ENCODE measurements at places on chromosomes 6 and 20.
A peak's percentile ranks its signal among the peaks of the same experiment; 100 is the strongest.

DNA sequence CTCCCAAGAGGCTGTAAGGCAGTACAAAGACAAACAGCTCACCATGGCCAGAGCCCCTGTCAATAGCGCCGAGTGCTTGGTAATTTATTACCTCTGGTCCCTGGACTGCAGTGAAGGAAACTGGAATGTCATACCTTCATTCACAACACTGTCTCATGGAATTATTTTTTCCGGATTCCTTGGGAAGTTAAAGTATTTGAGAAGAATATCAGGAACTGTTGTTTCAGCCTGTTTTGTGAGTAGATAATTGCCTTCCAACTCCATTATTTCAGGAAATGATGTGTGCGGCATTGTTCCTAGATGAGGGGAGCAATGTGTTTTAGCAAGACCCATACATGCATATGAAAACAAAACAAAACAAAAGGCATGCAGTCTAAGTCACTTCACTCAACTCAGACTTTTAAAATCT is 64.0 kb downstream of the BLOC1S5 start:
- no peak for DNase-seq

DNA sequence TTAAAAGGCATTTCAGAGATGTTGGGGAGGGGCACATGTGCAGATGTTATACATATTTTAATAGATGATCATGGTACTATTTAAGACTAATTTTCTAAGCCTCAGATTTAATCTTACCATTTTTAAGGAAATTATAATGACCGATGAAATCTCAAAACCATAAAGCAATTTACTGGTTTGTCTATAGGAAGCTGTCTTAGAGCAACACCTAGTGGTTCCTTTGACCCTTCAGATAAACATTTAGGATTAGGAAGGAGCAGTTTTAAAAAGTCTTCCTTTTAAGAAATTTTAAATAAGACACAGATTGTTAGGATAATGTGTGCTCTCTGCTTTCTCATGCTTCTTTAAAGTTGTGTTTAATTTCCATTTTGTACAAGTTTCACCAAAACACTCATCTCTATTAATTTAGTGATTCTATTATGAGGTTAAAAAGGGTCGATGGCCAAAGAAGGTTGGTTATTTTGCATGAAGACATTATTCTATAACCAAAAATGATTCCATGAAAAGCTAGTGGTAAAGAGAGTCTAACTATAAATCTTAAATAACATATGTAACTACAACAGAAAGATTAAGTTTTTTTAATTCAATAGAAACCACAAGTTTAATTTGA is 376.4 kb downstream of the HACE1 start:
- peak; percentile 2 for DNase-seq

DNA sequence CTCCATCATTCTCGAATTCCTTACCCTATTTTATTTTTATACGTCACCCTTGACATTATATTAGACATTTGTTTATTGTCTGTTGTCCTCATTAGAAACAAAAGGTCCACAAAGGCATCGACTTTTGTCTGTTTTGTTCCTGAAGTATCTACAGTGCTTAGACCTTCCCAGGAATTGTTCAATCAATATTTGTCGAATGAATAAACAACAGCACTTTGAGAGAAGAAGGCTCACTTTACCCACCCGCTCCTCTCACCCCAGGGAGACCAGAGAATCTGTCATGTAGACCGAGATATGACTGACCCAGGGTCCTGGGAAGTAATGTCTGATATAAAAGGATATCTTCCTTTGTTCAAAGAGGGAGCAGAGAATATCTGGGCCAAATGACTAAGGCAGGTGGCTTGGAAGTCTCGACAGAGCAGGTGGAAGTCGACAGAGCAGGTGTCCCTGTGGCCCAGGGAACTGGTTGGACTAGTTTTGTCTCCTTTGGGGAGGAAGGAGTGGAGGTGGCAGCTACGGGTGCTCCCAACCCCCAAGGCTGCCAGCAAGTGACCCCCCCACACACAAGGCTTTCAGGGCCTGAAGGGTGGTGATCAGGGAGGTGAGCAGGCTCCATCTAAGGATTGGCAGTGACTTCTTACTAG is 14.8 kb upstream of the CHMP4B start:
- DNase-seq: no peak

DNA sequence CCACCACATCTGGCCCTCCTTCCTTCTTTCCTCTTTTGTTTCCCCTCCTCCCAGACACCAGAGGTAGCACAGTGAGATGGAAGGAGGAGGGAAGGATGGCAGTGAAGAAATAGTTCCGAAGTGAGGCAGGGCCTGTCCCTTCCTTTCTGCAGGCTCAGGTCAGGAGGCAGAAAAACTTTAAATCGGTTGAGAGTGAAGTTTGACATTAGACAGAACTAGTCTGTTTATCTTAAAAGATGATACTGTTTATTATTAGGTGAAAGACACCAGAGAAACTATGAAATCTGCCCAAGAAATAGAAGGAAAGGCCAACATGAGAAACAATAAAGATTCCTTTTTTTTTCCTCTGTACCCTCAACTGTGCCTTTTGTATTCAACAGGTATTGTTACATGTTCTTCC is 670.3 kb downstream of the UTRN start:
- DNase-seq: no peak

DNA sequence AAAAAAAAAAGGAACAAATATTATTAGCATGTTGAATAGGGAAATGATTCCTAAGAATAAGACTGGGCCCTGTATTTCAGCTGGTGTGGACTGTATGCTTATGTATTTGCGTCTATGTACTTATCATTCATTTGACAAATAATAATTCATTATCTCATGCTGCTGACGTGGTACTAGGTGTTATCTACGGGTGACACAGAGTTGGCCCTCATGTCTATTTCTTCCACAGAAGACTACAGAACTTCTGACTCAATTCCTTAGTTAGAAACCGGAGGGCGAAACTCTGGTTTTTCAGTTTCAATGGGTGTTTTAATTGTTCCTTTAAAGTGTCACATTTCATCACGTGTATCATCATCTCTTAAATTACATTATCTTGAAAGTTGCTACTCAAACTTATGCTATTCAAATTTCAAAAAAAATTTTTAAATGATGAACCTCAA is 305.9 kb downstream of the CLIC5 start:
- DNase-seq: no peak

DNA sequence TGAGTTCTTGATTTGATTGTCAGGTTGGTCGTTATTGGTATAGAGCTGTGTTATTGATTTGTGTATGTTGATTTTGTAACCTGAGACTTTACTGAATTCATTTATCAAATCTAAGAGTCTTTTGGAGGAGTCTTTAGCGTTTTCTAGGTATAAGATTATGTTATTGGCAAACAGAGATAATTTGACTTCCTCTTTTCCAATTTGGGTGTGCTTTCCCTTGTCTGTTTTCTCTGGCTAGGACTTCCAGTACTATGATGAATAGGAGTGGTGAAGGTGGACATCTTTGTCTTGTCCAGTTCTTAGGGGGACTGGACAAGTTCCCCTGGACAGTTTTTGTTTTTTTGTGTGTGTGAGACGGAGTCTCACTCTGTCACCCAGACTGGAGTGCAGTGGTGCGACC is 17.4 kb downstream of the HLA-DOA start:
- no peak for DNase-seq
